Karpas-422 (cell line): ENCODE measurements at places on chromosomes 1 and 21. TPM values are rescaled to one million over a fixed set of nuclear protein-coding genes. Genes with fewer than 3 reads are reported as not detected.
A peak's percentile ranks its signal among the peaks of the same experiment; 100 is the strongest.

DNA sequence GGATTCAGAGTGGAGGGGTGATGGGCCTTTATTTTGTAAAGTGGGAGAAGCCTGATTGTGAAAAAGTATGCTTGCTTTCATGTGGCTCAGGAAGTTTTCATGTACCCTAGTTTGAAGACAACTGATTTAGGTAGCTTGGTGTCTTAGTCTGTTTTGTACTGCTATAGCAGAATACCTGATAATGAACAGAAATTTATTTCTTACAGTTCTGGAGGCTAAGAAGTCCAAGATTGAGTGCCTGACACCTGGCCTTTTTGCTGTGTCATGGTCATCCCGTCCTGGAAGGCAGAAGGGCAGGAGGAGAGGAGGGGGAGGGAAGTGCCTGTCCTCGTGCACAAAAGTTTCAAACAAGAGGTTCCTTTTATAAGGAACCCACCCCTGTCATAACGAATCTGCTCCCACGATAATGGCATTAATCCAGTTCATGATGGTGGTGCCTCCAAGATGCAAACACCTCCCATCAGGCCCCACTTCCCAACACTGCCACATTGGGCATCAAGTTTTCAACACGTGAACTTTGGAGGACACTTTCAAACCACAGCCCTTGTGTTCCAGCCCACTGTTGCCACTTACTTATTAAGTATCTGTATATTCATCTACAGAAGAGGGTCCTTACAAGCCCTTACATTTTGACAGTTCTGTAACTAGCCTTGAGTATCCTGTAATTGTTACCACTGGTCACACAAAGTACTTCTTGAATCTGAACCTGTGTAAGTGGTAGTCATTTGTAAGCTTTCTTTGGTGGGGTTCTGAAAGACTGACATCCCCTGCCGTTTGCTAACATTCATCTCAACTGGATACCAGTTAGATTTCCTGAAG, 9.5 kb downstream of the UCK2 start:
- DNase-seq = no peak

DNA sequence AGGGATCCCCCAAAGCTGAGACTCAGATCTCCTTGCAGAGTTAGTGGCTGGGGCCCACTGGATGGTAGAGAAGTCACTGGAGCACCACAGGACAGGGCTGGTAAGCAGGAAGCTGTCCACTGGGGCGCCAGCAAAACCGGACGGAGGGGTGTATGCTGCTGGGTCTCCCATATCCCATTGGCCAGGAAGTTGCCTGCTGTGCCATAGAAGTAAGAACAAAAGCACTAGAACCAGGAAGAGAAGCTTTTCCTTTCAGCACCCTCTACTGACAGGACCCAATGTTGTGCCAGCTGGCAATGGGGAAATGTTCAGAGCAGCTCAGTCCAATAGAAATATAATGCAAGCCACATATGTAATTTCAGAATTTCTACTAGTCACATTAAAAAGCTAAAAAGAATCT, 146.6 kb downstream of the SPATA46 start:
- DNase-seq = no peak

The AKNAD1 gene
- total RNA-seq = not detected in 2 replicates

DNA sequence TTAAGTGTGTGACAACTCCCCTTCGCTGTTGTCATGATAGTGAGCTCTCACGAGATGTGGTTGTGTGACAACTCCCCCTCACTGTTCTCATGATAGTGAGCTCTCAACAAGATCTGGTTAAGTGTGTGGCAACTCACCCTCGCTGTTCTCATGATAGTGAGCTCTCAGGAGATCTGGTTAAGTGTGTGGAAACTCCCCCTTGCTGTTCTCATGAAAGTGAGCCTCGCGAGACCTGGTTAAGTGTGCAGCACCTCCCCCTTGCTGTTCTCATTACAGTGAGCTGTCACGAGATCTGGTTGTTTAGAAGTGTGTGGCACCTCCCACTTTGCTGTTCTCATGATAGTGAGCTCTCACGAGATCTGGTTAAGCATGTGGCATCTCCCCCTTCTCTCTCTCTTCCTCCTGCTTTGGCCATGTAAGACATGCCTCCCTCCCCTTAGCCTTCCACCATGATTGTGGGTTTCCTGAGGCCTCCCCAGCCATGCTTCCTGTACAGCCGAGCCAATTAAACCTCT, 25.1 kb upstream of the LSS start:
- peak; percentile 65 for DNase-seq

- no peak for DNase-seq
Measured at GRCh38 chr1:165891111-165891860, 63.9 kb downstream of the UCK2 start.

- DNase-seq = no peak
Measured at GRCh38 chr1:104172243-104172681, 422.6 kb downstream of the AMY1C start.

DNA sequence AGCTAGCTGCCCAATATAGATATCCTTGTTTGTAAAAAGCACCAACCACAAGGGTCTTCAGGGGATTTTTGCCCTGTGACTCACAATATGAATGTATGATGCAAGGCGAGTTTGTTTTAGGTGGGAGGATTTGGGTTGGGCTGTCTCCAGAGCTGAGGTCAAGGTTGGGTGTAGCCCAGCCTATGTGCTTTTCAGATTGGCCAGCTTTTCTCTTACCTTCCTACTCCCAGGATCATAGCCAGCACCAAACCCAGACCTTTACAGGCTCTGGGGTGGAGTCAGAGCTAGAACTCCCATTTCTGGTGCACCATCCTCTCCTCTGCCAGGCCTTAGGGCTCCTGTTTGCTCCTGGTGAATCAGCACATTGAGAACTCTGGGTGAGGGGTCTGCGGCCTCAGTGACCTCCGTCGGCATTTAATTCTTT, 55.6 kb upstream of the GCLM start:
- no peak for DNase-seq

- no peak for DNase-seq
Measured at GRCh38 chr21:42221581-42222345, 2.8 kb downstream of the ABCG1 start.

- no peak for DNase-seq
Measured at GRCh38 chr1:50318428-50318827, 104.8 kb downstream of the DMRTA2 start.

The TRAF5 gene
- 19.7 and 39.7 TPM in 2 replicates for total RNA-seq

DNA sequence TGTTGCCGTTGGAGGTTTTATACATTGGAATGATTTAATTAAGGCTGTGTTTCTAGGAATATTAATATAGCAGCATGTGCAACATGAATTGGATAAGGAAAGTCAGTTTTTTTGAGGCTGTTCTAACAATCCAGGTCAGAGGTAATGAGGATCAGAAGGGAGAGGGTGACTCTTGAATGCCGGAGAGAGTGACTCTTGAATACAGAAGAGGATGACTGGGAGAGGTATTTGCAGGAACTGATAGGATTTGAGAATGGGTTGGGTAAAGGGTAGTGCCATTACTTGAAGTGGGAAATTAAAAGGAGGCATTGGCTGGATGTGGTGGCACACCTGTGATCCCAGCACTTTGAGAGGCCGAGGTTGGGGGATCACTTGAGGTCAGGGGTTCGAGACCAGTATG, 55.6 kb upstream of the MACF1 start:
- DNase-seq = no peak

DNA sequence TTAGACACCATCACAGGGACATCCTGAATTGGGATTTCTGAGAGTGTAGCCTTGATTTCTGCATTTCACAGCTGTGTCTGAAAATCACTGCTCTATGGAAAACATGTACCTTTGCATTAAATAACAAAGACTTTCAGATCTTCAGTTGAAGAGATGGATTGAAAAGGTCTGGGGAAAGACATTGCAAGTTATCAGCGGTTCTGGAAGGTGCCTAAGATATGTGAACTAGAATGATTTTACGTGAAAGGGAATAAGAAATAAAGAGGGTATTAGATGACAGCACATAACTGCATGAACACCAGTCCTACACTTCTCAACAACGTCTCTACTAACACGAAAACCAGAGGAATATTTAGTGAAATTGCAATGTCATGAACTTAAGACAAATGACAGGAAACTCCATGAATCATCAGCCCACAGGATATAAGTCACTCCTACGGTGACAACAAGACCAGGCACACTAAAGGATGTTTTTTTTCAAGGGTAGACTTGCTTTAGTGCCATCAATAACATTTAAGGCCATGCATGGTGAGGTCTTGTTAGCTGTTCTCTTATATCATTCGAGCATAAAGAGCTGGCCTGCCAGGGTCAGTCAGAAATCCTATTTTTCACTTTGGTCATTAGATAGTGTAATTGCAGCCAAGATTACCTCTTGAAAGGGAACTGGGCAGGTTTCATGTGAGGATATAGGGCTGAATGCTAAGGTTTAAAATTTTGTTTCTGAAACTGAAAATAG, 283.1 kb downstream of the GRIK1 start:
- DNase-seq = no peak
